ENCODE measurements at places on chromosomes 3 and 15. TPM values are rescaled to one million over a fixed set of nuclear protein-coding genes. Genes with fewer than 3 reads are reported as not detected.

The SOX14 gene
- total RNA-seq, result not detected

The PLOD2 gene
- 819 TPM for total RNA-seq

The CCR8 gene
- not detected for total RNA-seq

The DNAJA4 gene
- total RNA-seq, result 3.4 TPM

The EBLN2 gene
- total RNA-seq, result 4.2 TPM

The CCDC39 gene
- total RNA-seq, result not detected

The DLEC1 gene
- 0.13 TPM for total RNA-seq

The GOLGA8G gene
- not detected for total RNA-seq

The TM4SF4 gene
- total RNA-seq, result 2.4 TPM

The GUCA1C gene
- total RNA-seq, result not detected

The ERICH6 gene
- 0.03 TPM for total RNA-seq

The ZWILCH gene
- 11.7 TPM for total RNA-seq

The IGSF10 gene
- 2.4 TPM for total RNA-seq

The GPR149 gene
- not detected for total RNA-seq

The PLCH1 gene
- 0.03 TPM for total RNA-seq

The SPPL2A gene
- 135 TPM for total RNA-seq

The A4GNT gene
- total RNA-seq, result not detected

The DAPK2 gene
- 0.98 TPM for total RNA-seq

The CCR5 gene
- not detected for total RNA-seq

The B3GALNT1 gene
- total RNA-seq, result 21.2 TPM

The NAA80 gene
- 3.5 TPM for total RNA-seq

The DALRD3 gene
- total RNA-seq, result 47.7 TPM

The USP3 gene
- 37.0 TPM for total RNA-seq

The UBR1 gene
- total RNA-seq, result 39.9 TPM

The SUMF1 gene
- 114 TPM for total RNA-seq

The AGBL1 gene
- not detected for total RNA-seq

The CLDN16 gene
- total RNA-seq, result 0.30 TPM

The C15orf62 gene
- total RNA-seq, result not detected

The MOBP gene
- total RNA-seq, result not detected

The C3orf49 gene
- total RNA-seq, result not detected

The MRPL46 gene
- total RNA-seq, result 7.2 TPM

The GOLGA6L7 gene
- not detected for total RNA-seq

The SUCNR1 gene
- 51.2 TPM for total RNA-seq

The ITGB5 gene
- total RNA-seq, result 842 TPM

The CPN2 gene
- total RNA-seq, result not detected

The PAK2 gene
- 92.9 TPM for total RNA-seq

The MUC13 gene
- total RNA-seq, result under 0.01 TPM

The ZNF660 gene
- total RNA-seq, result 2.2 TPM

The IGDCC3 gene
- total RNA-seq, result not detected

The MCF2L2 gene
- 0.33 TPM for total RNA-seq

The GABRG3 gene
- total RNA-seq, result not detected

The PP2D1 gene
- not detected for total RNA-seq
